HEK293T (cell line): ENCODE measurements at places on chromosomes 16 and 17.

DNA sequence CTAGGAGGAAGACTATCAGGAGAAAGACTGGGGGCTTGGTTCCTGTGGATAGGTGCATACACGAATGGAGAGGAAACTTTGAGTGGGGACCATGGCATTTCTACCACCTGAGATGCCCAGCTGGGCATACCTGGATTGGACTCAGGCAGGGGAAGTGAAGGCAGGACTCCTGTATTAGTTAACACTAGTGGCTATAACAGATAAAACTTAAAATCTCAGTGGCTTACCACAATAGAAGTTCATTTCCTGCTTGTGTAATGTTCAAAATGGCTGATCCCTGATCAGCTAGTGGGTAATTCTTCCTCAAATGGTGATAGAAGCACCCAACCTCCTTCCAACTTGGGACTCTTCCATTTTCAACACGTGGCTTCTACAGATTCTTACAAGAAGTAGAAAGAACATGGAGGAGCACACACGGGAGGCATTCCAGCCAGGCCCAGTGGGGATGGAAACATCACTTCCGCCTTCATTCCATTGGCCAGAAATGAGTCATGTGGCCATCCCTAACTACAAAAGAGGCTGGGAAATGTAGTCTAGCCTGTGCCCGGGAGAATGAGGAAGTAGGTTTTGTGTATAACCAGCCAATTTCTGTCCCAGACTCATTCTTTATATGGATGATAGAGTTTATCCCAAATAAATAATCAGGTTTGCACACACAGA, 112.1 kb downstream of the UTP18 start:
- DNase-seq = peak; percentile 50

DNA sequence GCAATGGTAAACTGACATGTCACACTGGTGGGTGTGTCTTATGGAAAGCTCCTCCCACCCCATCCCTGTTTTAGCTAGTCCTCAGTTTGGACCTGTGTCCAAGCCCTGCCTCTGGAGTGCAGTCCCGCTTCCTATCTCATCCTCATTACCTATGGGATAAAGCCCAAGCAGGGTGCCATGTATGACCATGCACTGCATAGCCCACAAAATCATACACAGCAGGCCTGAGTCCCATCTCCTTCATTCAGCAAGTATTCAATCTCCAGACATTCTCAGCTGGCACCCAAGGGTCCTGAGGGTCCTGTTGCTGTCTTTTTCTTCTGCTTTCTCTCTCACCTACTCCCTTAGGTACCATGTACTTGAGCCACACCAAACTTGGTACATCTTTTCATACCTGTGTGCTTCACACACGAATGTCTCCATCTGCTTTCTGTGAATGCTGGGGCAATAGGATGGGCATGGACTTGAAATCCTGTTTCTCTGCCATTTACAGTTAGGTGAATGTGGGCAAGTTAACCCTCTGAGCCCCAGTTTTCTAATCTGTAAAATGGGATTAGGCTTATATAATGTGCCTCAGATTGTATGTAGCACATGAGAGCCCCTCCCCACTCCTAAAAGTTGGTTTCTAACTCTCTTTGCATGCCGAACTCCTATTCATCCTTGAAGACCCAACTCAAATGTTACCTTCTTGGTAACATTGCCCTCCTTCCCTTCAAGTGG, 28.5 kb downstream of the TNS4 start:
- DNase-seq = no peak

DNA sequence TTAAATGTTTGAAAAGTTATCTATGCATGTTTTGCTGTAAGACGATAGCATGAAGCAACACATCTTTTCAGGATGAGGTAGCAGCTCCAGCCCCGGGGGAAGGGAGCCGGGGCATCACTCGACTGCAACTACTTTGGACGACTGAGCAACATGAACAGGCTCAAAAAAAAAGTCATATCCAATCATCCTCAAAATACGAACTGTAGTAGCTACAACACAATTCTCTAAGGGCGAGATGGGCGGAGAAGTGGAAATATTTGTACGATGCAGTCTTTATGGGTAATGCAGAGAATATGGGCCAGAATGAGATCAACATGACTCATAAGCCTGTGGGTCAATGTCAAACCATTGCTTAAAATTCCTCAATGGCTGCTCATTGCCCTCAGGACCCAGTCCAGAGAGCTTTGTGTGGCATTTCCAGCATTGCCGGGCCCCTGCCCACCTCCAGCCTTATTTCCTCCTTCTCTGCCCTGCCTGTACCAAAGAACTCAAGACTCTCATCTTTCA, 17.7 kb upstream of the SMURF2 start:
- DNase-seq = no peak

- no peak for DNase-seq
Observed at GRCh38 chr16:7321661-7322060, 11.0 kb upstream of the RBFOX1 start.

- DNase-seq = peak; percentile 13
Observed at GRCh38 chr17:15462976-15463772, 4.2 kb downstream of the CDRT4 start.
